Neural progenitor cell (in vitro differentiated cells): ENCODE measurements at places on chromosomes 3 and 15.

- no peak for DNase-seq
Measured at GRCh38 chr3:122111974-122112373, 56.8 kb downstream of the CD86 start.

DNA sequence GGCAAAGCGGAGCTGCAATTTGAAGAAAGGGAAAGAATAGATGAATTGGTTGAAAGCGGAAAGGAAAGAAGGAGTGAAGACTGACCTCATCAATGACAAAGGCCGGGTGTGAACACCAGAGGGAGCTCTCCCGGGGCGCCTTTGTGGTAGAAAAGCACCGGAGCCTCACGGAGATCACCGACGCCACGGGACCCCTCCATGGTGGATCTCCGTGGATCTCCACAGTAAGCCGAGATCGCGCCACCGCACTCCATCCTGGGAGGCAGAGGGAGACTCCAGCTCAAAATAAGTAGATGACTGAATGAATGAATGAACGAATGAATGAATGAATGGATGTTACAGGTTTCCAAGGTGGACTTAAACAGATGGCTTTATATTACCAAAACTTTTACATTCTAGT, 25.0 kb downstream of the GPR160 start:
- no peak for DNase-seq

DNA sequence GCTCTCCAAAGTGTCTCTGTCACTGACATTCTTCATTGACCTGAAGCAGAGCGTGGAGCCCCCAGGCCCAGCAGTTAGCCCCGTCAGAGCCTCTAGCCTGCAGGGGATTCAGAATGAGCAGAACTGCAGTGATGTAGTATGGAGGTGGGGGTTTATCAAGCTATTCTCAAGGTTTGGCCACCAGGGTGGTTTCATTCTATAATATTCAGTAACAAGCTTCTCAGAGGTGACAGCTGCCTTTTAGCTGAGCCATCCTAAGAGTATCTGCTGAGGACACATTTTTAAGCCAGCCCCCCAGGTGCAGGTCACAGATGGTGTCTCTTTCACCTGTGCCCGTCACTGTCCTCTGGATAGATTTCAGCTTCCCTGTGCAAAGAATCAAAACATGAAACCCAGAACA, 31.9 kb downstream of the CMTM7 start:
- DNase-seq: no peak

DNA sequence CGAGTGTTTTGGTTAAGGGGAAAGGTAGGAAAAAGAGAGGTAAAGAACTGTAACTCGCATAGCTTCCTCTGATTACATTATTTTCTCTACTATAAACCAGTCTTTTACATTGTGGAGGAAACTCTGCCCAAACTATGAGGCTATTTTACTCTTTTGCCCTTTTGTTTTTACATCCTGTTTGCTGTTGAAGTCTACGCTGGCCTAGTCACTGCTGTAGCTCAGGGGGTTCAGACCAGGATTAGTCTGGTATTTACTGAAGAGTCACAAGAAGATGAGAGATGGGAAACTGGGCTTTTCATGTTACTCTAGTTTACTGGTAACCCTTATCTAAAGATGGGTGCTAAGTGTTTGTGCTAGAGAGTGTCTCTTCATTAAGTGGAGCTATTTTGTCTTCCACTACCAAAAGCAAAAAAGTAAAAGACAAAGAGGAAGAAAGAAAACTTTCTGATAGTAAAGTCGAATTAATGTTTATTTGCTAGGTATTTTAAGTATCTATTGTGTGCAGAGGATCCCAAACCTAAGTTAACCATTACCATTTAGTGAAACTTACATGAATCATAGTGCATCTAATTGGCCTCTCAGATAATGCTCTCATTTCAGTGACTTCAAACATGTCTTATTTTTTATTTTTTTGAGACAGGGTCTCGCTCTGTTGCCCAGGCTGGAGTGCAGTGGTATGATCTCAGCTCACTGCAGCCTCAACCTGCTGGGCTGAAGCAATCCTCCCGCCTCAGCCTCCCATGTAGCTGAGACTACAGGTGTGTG, 10.9 kb downstream of the RARB start:
- no peak for DNase-seq

GRCh38 chr15:39498629-39499028, 82.2 kb upstream of the THBS1 start:
- DNase-seq: no peak

DNA sequence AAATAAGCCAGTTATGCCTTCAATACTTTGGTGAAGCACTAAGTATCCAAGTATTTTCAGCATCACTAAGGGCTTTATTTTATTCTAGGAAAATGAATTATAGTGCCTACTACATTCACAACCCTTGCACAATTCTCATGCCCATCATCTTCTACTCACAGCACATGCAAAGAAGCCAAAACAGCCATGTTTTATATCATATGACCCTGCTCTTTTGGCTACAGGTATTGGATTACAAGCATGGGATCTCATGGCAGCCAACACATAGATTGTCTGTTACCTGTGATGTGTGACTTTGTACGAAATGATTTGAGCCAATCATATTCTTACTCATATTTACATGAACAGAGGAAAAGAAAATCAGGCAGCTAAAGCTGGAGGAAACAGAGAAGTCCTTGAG, 38.6 kb downstream of the STT3B start:
- DNase-seq: no peak

DNA sequence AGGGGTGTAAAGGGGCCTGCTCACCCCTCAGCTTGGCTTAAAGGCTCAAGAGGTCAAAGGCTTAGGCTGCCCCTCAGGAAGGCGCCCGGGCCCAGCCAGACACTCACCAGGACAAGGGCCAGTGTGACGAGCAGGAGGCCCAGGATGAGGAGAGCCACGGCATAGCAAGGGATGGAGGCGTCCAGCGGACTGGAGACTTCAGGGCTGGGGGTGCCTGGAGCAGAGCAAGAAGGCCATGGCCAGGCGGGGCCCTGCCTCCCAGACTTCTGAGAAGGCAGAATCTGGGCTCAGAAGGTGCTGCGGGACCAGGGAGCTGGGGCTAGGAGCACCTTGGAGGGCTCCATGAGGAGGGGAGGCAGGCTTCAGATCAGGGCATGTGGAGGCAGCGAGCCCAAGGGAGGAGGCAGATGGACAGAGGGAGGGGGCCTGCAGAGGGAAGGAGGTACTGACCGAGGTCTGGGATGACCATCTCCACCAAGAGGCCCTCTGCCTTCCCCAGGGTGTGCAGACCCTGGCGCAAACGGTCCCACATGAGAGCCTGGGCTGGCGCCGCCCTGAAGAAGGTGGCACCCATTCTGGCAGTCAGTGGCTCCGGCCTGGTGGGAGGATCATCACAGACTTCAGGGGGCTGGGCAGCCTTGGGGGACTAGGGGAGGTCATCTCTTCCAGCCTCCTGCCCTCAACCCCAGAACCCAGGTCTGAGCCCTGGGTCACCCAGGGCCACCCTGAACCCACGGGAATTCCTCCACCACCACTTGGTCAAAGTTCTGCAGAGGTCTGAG, 24.5 kb downstream of the C15orf39 start:
- no peak for DNase-seq

GRCh38 chr3:65729973-65730372, 308.7 kb downstream of the MAGI1 start:
- DNase-seq: no peak

- DNase-seq: no peak
Measured at GRCh38 chr3:172904711-172905373, 154.3 kb downstream of the ECT2 start.

DNA sequence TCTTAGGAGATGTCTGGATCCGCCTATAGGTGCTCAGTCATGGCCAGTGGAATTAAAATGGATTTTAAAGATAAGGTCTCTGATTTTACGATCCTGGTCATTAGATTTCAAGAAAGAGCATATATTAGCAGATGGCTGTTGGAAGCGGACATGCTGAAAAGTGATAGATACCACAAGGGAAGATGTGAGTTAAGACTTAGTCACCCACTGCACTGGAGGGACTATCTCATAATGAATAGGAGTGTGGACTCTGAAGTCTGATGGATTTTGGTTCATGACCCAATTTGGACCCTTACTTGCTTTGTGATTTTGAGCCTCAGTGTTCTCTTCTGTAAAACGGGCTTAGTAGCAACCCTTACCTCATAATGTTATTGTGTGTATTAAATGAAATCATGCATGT, 214.7 kb downstream of the CHST2 start:
- no peak for DNase-seq

DNA sequence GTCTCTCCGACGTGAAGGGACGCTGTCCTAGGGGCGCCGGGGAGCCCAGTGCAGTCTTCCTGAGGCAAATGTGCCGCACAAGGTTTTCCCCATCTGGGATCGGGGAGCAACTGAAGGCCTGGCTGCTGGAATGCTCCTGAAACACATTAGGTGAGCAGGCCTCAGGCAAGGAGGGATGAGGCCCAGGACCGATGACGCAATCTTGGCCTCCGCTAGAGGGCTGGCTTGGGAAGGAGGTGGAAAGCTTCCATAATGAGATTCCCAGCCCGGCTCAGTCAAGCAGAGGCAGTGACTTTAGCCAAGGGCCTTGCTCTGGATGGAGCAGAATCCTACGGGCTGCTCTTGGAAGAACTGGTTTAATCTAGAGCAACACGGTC, 50.8 kb downstream of the CPN2 start:
- DNase-seq: peak; percentile 85

- peak; percentile 68 for DNase-seq
Measured at GRCh38 chr15:64430000-64430735, 30.2 kb upstream of the ZNF609 start.

GRCh38 chr15:68985361-68985891, 29.1 kb upstream of the NOX5 start:
- DNase-seq: no peak

DNA sequence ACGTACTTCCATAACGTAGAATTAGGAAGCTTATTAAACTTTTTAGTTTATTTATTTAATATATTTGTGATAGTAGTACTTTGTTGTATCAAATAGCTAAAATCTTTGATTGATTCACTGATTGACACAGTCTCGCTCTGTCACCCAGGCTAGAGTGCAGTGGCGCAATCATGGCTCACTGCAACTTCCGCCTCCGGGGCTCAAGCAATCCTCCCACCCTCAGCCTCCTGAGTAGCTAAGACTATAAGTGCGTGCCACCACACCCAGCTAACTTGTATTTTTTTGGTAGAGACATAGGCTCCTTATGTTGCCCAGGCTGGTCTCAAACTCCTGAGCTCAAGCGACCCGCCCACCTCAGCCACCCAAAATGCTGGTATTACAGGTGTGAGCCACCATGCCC, 5.7 kb downstream of the APH1B start:
- DNase-seq: no peak

- no peak for DNase-seq
Measured at GRCh38 chr3:7745711-7746110, 755.9 kb upstream of the LMCD1 start.

DNA sequence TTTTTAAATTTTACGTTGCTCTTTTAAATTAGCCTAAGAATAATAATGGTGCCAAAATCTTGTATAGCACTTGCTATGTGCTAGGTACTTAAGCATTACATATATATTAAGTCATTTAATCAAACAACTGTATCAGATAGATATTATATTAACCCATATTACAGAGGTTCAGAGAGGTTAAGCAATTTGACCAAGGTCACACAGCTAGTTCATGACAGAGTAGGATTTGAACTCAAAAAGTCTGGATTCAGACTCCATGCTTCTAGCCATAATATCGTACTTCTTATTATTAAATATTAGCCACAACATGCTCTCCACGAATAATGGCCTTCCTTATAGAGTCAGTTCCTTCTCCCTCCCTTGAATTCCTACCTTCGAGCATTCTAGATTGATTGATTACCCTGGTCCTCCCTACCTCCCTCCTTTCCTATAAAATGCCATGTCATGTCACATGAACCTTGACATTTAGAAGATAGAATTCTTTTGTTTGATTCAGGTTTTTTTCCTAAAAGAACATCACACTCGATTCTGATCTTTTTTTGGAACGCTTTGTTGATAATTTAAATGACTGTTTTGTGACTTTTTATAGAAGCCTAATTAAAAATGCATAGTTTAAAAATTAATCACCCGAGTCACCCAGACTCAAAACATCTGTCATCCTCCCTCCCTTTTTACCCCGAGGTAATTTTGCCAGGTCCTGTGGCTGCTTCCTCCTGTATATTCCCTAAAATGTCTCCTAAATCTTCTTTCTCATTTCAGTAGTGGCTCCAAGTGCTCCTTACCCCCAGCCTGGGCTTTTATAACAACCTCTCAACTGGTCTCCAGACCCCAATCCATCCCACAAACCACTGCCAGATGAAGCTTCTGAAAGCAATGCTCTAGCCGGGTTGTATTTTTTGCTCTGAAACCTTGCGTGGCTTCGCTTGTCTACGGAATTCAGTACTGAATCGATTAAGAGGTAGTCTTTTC, 8.5 kb upstream of the PSMD6 start:
- DNase-seq: no peak

GRCh38 chr3:65672871-65673815, 365.6 kb downstream of the MAGI1 start:
- peak; percentile 83 for DNase-seq
